ENCODE measurements at places on chromosomes 13 and 19.

GRCh38 chr13:65638572-65639168 is 1591.5 kb downstream of the PCDH9 start:
- no peak for DNase-seq

DNA sequence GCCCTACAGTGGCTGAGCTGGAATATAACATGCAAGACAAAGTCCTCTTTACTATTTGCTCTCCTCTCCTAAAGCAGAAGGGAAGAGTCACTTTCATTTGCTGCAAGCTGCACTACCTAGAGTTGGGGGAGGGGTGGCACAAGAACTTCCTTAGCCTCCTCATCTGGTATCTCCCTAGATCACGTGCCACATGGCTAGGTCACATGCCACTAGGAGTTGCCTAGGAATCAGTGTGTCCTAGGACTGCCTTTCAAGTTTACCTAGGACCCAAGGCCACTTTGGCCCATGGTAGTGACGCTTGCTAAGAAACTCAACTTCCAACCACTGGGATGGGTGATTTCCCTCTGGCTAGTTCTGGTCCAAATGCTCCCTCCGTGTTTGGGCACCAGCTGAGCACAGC is 625.2 kb downstream of the DIAPH3 start:
- DNase-seq = no peak

GRCh38 chr19:4173479-4174212 is 8.7 kb downstream of the SIRT6 start:
- DNase-seq = no peak

GRCh38 chr19:10191347-10191746 is 3.4 kb downstream of the DNMT1 start:
- DNase-seq = no peak

DNA sequence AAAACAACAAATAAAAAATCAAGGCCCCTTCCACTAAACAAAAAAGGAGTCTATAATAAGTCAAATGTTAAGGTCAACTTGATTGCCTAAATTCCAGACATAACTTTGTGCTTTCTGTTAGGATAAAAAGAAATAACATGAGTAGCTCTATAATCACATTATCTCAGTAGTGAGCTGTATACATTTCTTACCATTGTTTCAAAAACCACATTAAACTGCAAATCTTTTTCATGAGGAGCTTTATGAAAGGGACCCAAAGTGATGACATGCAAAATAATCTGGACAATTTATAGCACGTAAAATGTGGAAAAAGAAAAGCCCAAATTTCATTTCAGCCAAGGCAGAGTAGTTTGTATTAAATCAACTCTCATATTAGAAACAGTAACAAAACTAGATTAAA is 269.2 kb downstream of the KLF12 start:
- no peak for DNase-seq

DNA sequence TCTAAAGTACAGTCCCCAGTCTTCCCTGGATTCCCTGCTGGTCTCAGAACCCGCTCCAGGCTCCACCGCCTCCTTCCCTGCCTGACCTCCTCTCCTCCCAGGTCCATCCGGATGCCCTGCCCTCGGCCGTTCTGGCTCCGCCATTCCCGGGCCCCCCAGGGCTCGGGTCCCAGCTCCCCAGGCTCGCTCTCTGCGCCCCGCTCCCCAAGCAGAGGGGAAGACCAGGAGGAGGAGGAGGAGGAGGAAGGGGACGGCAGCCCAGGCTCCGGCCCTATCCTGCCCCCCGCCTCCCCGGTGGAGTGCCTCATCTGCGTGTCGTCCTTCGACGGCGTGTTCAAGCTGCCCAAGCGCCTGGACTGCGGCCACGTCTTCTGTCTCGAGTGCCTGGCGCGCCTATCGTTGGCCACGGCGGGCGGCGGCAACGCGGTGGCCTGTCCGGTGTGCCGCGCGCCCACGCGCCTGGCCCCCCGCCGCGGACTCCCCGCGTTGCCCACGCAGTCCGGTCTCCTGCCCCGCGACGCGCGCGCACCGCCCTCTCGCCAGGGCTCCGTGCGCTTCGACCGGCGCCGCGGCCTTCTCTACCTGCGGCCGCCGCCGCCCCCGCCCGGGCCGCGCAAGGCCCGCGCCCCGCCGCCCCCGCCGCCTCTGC is 647 bp downstream of the RNF225 start:
- DNase-seq = no peak

DNA sequence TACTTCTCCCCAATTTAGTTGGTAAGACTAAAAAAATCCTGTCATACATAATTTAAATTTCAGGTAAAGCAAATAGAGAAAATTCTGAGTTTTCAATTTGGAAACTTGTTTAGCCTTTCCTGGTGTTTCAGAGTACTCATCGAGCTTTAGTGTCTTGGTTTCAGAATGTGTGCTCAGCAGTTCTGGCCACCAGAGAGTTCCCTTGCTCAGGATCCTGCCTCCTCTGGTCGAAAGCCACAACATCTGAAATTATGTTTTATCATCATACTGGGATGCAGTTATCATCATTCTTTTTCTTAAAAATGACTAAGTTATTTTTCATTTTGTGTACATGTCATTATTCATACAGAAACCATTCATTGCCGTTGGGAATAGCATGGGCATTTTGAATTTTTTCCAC is 263.2 kb upstream of the SPRY2 start:
- no peak for DNase-seq

GRCh38 chr13:67231289-67232000 is 1.3 kb upstream of the PCDH9 start:
- DNase-seq = no peak

DNA sequence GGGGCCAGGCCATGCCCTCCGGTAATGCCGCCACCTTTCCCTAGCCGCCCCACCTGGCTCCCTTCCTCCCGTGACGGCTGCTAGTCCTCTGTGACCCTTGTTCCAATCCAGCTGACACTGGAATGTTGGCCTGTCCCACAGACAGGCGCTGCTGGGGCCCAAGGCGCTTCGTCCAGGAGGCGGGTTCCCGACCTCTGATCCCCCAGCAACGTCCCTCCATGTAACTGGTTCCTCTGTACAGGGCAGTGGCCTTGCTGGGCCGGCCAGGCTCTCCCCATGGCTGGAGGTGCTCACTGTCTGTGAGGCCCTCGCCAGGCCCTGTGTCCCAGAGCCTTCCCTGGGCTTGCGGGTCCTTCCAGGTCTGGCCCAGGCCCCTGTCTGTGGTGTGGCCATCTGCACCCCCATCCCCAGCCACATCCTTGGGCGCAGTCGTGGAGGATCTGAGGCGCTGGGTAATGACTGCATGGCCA is 6.8 kb upstream of the GRIN3B start:
- no peak for DNase-seq

- DNase-seq = no peak
Measured at GRCh38 chr13:111610081-111610480, 289.6 kb downstream of the TEX29 start.

- DNase-seq = no peak
Measured at GRCh38 chr13:60111691-60112090, 52.0 kb downstream of the DIAPH3 start.

DNA sequence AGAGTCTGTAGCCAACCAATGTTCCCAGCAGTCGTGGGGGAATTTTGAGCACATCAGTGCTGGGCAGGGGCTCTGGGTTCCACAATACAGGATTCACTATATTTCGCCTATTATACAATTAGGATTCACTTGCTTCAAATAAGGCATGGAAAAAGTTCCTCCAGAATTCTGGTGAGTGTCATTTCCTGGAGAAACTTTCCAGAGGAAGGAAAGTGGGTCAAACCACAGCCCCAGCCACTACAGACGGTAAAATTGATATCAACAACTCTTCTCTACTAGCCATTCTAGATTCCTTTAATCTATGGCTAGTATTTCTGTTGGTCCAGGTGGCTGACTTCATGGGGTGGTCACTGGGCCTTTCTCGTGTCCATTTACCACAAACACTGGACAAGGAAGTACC is 10.5 kb downstream of the MYCBP2 start:
- no peak for DNase-seq

All from stimulated activated effector memory CD8-positive, alpha-beta T cell treated with anti-CD3 and anti-CD28 coated beads, Interleukin-12 subunit alpha, Interleukin-12 subunit beta, amount 100 ng/mL, for 72 hours (primary cell).